ENCODE measurements at places on chromosomes 3 and 15.

- DNase-seq = no peak
Measured at GRCh38 chr15:69722924-69723323, 270.3 kb downstream of the RPLP1 start.

DNA sequence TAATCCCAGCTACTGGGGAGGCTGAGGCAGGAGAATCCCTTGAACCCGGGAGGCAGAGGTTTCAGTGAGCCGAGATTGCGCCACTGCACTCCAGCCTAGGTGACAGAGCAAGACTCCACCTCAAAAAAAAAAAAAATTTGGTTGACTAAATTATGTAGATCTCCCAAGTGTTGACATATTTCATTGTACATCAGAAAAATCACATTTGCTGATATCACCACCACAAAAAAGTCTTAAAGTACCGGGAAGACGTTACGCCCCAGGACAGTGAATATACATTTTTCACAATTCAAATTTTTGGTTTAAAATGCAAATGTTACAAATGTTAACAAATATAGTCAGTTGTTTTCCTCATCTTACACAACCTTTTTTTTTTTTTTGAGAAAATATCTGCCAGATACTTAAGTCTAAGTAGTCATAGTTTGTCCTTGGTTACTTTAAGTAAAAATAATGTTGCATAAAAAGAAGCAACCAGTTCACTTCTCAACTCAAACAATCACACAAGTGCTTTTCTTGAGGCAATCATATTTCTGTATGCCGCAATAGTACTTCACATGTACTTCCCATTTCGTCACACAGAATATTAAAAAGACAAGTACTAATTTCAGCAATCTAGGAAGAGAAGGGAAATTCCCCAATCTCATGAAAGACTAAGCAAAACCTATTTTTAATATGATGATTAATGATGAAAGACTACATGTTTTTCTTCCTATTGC is 41.0 kb upstream of the TCF12 start:
- no peak for DNase-seq

GRCh38 chr3:38164643-38164951 is 740 bp upstream of the OXSR1 start:
- DNase-seq = no peak

DNA sequence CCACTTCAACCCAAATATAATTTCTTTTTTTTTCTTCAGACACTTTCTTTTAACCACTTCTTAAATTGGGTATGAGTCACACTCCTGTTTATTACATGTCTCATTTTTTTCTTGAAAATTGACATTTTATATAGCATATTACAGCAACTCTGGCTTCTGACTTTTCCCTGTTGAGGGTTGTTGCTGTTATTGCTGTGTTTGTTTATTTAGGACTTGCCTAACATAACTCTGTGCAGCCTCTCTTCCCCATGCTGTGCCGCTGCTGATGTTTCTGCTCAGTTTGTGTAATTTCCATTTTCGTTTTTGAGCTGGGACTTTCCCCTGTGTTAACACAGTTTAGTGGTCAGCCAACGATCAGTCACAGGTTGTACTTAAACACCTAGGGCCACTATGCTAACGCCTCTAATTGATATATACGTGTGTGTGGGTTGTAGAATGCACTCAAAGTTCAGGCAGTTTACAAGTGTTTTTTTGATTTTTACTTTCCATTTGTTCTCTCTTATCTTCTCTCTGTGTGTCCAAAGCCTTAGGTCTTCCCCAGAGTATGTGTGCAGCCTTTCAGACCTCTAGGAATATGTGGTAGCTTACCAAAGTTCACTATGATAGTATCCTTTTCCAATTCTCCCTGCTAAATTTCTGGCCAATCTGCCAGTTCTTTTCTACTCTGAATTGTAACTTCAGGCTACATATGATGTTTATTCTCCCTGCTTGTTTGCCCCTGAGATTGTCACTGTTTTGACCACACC is 337.2 kb downstream of the ZBTB20 start:
- no peak for DNase-seq

DNA sequence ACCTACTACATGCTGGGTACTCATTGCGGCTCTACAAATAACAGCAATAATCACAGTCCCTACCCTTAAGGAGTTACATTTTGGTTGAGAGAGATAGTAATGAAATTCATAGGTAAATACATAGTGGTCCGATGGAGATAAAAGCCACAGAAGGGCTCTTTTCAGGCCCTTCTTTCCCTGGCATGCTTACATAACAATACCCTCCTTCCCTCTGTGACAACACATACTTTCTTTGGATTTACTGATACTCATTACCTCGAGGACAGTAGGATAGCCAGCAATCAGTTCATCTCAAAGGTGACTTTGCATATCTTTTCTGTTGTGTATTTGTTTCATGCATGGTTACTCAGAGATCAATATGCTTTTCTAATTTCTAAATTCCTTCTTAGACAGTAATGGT is 54.5 kb downstream of the HSPBAP1 start:
- no peak for DNase-seq

DNA sequence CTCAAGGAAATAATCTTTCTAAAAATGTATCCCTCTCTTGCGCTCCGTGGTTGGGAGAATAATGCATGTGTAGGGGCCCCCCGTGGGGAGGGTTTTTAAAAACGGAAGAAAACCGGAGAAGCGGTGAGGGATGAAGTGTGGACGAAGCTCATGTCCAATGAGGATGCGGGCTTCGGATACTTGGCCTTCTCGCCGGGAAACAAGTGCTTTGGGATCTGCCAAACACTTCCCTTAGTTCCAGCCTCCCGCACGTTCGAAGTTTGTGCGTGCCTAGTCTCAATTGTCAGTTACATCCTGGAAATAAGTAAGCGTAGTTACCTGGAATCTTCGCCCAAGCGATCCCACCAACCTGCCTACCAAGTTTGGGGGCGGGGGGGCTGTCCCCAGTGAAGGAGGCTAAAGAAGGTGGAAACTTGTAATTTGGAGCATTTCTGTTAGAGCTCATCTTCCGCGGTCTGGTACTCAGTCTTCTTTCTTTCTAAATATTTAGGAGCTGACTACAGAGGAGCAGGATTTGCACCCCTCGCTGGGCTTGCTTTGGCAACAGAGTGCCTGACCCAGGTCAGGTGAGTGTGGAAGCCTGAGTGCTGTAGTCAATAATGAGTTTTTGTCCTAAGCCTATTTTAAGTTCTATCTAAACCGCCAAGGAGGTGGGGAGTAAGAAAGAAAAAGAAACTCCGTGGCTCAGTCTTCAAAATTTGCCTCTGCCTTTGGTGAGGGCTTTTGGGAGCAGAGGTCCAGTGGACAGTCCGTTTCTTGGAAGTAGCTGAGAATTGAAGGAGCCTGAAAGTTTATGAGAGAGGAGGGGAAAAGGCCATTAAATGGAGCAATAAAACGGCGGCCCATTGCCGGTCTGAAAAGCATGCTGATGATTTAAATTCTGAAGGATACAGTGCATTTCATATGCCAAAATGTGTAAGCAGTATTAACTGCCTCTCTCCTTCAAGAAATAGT is 1.1 kb downstream of the ITPR1 start:
- no peak for DNase-seq

- peak; percentile 64 for DNase-seq
Measured at GRCh38 chr15:70492240-70493177, 270.8 kb downstream of the UACA start.

GRCh38 chr3:105415951-105416350 is 49.2 kb downstream of the ALCAM start:
- DNase-seq = no peak

DNA sequence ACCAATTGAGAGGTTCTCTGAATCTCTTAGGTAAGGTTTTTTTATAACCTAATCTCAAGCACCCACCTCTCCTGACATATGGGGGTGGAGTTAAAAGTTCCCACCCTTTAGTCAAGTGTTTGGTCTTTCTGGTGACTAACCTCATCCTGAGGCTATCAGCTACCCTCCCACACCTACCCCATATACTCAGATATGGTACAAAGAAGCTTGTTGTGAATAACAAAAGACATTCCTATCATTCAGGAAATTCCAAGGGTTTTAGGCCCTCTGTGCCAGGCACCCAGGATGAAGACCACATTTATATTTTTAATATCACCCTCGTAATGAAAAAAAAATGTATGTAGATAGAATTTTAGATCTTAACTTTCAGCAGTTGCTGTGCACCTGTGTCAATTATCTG is 9.0 kb downstream of the CHMP2B start:
- no peak for DNase-seq

DNA sequence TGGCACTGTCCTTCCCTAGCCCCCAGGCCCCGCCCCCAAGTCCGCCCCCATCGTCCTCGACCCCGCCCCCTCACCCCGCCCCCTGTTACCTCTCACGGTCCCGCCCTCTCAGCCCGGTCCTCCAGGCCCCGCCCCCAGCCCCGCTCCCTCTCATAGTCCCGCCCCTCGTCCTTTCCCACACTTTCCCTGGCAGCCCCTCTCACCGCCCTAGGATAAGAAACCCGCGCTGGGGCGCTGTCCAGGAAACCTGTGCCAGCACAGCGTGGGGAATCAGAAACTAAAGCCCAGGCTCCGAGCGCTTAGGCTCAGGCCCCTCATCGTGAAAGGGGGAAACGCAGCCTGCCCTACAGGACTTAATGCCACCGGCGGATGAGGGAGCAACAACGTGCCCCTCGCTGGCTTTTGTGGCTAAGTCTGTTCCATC is 20.9 kb downstream of the TRPM1 start:
- no peak for DNase-seq

DNA sequence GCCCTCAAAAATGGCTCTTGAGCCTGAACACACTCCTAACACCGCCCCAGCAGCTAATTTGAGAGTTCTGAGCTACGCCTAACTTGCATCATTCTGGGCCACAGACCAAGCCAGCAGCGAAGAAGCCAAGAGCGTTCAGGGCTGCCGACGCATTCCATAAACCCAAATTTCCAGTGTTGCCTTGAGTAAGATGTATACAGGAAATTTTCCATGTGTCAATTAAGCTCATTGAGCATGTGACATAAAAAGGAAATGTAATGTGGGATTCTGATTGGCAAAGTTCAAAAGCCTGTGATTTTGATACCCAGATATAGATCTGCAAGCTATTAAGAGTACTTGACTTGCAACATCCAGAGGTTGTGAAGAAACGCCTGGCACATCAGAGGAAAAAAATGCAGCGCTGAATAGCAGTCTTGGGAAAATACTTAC is 148.6 kb upstream of the NR2F2 start:
- DNase-seq = no peak

- no peak for DNase-seq
Measured at GRCh38 chr3:194397757-194398312, 1.2 kb downstream of the GP5 start.

GRCh38 chr3:66494959-66495667 is 5.7 kb downstream of the LRIG1 start:
- no peak for DNase-seq

DNA sequence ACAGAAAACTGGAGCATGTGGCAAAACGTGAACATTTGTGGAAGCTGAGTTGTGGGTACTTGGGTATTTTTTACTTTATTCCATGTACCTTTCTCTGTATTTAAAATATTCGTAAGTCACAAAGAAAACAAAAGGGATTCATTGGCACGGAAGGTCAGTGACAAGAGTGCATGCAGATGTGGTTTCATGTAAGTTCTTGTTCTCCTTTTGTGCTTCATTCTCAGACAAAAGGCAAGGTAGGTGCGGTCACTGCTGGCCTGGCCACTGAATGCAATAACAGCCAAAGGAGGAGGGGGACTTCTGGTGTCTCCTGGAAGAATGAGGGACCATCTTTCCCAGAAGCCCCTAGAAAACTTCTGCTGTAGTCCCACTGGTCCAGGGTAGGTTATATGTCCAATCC is 200.0 kb upstream of the TOPAZ1 start:
- no peak for DNase-seq

GRCh38 chr15:83380682-83381081 is 66.5 kb upstream of the SH3GL3 start:
- DNase-seq = no peak

- no peak for DNase-seq
Measured at GRCh38 chr3:176697284-176697889, 499.9 kb downstream of the TBL1XR1 start.

GRCh38 chr15:40439960-40440742 is 602 bp upstream of the BAHD1 start:
- DNase-seq = no peak

DNA sequence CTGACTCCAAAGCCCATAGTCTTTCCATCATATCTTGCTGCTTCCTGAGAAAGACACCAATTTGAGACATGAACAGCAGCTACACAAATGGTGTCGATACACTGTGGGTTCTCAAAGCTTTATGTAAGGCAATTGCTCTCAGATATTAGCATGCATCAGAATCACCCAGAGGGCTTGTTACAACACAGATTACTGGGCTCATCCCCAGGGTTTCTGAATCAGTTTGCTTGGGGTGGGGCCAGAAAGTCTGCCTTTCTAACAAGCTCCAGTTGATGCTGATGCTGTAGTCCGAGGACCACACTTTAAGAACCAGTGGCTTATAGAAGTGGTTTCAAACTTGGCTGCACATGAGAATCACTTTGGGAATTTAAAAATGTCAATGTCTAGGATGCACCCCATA is 86.5 kb downstream of the SEMA6D start:
- DNase-seq = no peak

- DNase-seq = no peak
Measured at GRCh38 chr3:59970376-59970775, 920.6 kb upstream of the CFAP20DC start.

- DNase-seq = no peak
Measured at GRCh38 chr15:92502336-92502735, 108.7 kb downstream of the ST8SIA2 start.

DNA sequence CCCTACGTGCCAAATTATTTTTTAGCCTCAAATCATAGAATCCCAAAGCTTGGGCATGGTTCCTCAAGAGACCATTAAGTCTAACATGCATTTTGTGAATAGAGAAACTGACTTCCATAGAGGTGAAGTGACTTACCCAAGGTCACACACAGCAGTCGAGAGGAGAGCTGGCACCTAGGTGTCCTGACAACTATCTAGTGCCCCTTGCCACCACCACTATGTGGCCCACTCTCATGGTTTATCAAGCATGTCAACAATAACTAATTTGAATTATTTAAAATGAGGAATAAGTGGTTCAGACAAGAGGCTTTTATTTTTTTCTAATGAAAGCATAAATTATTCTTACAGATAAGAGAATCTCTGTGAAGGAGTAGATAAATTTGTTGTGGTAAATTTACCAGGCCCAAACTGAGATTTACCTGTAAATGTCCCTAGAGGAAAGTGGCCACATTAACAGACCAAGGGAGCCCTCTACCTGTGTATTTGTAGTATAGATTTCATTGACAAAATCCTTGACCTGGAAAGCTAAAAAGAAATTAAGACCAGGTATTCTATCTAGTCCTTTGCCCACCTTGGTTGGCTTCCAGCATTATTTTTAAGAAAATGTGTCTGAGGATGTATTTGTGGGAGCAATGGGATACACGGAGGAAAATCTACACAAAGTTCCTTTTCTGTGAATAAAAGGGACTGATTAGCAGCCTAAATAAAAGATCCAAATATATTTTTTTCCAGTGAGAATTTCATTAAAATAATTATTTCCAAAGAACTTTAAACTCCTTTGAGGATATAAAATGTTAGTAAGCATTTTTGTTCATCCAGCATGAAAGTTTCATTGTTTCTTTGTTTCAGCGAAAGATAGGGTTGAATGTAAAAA is 49.1 kb downstream of the IQCH start:
- no peak for DNase-seq

- DNase-seq = no peak
Measured at GRCh38 chr3:31157893-31158620, 263.6 kb upstream of the GADL1 start.

- DNase-seq = no peak
Measured at GRCh38 chr3:175422744-175423143, 563.6 kb downstream of the NAALADL2 start.

GRCh38 chr15:64051407-64052259 is 5.3 kb upstream of the DAPK2 start:
- DNase-seq = no peak
